Uterus (tissue), 4 donors: ENCODE measurements at places on chromosomes 3 and 15.
A peak's percentile ranks its signal among the peaks of the same experiment; 100 is the strongest.

- no peak for DNase-seq
These were observed 62.3 kb downstream of the MEX3B start for GRCh38 chr15:81983497-81983896.

GRCh38 chr15:88385078-88385700, 82.0 kb downstream of the MRPL46 start:
- no peak for DNase-seq

DNA sequence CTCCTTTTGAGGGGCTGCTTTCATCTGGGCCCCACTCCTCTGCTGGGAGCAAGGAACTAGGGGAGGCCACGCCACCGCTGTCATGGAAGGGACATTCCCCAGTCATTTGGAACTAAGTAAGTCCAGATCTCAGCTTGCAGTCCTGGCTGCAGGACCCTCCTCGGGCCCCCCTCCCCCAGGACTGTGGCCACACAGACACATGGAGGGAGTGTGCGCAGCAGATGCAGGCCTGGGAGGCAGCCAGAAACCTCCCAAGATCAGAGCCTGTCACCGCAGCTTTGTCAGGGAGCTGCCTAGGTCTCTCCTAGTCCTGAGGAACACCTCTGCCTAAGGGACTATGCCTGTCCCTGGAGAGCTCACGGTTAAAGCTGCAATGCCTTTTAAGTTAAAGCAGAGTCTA, 7.3 kb upstream of the SEMA3F start:
- no peak for DNase-seq

DNA sequence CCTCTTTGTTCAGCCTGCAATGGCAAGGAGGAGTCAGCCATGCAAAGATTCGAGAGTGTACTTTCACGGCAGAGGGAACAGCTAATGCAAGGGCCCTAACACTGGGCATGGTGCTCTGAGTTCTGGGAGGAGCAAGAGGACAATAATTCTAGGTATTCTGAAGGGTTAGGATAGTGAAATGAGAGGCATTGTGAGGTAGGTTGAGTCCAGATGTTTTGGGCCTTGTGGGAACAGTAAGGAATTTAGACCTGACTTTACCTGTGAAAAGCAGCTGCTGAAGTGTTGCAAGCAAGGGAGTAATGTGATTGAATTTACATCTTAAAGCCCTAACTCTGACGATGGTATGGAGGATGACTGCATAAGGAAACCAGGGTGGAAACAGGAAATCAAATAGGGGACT, 211.6 kb downstream of the CNTN3 start:
- DNase-seq: no peak

GRCh38 chr3:138949002-138949418, 2.0 kb downstream of the FOXL2NB start:
- no peak for DNase-seq

DNA sequence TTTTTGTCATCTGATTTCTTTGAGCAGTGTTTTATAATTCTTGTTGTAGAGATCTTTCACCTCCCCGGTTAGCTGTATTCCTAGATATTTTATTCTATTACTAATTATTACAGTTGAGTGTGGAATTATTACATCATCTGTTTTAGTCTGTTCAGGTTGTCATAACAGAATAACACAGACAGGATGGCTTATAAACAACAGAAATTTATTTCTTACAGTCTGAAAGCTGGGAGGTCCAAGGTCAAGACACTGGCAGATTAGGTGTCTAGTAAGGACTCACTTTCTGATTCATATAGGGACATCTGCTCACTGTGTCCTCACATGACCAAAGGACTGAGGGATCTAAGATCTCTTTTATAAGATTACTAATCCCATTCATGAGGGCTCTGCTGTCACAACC, 121.3 kb upstream of the THBS1 start:
- DNase-seq: no peak

DNA sequence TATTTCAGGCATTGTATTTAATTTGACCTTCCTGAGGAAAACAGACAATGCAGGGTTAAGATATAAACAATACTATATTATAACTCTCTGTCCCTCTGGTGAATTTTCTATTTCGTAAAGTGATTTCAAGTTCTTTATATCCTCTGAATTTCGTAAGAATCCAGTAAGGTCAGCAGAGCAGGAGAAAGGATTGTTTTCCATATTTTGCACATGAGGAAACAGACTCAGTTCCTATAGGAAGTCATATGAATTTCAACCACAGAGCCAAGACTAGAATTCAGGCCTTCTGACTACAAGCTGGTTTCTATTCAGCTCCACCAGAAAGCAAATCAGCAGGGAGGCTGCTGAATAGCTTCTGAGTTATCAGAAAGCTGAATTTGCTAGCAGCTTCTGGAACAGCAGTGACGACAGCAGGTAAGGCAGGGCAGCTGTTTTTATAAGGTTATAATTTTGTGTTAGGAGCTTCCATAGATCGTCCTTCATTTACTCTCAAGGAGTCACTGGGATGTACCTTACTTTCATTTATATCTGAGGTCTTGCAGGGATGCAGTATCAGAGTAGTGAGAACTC, 11.1 kb upstream of the PLAAT1 start:
- DNase-seq: no peak

DNA sequence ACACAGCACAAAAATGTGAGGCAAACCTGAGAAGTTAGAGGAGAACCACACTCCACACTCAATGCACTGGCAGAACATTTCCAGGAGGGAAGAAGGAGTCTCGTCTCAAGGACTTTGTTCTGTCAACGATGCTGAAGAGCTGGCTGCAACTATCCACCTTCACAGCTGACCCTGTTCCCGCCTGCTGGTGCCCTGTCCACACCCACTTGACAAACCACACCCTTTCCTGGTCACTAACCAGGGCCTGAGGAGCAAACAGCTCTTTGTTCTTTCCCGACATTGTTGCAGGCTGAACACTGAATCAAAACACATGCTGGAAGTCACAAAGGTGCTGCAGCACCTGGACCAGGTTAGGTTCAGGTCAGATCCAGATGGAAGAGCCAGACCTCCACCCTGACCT, 92.6 kb upstream of the ARRDC4 start:
- DNase-seq: no peak

- DNase-seq: no peak
These were observed 10.9 kb upstream of the CD200R1L start for GRCh38 chr3:112857526-112857925.

DNA sequence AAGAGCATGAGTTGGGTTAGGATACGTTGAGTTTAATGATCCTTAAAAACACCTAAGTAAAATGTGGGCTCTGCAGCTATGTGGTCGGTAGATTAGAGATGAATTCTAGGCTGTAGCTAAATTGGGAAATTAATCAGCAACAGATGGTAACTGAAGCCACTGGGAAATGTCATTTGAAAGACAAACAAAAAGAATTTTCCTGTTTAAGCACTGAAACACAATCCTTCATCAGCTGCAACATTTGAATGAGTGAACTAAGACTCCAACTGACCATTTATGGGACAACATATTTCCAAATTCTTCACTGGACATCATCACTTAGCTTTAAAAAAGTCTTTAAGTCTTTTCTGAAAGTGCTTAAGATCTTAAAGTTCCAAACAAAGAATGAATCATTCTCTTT, 226.9 kb downstream of the ZNF385D start:
- no peak for DNase-seq

GRCh38 chr3:190696777-190697501, 165.6 kb downstream of the GMNC start:
- DNase-seq: no peak

- DNase-seq: no peak
These were observed 3.2 kb downstream of the XYLB start for GRCh38 chr3:38349684-38350359.

DNA sequence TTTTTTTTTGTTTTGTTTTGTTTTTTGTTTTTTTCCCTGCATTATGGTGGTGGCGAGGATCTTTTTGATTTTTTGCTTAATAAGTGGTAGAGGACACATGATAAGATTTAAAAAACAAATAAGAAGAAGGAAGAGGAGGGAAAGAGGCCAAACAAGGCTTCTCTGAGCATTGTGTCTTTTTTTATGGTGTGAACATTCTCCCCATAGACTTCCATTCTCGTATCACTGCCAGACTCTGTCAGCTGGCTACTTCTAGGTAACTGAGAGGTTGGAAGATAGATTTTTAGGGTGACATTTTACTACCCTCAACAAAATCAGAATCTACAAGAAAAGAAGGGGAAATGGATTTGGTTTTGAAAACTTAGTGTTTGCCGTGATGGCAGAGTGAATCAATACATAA, 3.8 kb downstream of the NLGN1 start:
- no peak for DNase-seq

DNA sequence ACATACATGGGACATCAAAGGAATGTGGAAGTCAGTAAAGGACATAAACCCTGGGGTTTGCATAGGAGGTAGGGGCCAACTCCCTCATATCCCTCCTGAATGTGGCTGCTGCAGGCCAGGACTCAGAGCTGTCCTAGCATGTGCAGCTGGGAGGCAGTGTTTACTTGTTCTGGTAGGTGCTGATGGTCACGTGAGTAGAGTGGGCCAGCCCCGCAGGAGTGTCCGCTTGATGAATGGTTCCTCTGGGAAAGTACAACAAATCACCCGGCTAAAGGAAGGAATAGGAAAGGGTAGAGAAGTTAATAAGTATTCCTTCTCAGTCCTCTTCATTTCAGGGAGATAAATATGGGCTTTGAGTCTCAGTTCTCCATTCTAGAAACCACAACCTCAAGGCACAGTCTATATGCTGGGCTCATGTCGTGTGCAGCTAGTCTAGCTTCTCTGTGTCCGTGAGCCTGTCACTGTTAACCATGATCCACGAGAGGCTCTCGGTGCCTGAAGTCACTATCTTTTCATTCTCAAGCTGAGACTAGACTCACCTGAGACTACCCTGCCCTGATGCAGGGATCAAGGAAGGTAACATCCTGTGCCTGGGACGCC, 17.9 kb downstream of the RIOX2 start:
- no peak for DNase-seq

DNA sequence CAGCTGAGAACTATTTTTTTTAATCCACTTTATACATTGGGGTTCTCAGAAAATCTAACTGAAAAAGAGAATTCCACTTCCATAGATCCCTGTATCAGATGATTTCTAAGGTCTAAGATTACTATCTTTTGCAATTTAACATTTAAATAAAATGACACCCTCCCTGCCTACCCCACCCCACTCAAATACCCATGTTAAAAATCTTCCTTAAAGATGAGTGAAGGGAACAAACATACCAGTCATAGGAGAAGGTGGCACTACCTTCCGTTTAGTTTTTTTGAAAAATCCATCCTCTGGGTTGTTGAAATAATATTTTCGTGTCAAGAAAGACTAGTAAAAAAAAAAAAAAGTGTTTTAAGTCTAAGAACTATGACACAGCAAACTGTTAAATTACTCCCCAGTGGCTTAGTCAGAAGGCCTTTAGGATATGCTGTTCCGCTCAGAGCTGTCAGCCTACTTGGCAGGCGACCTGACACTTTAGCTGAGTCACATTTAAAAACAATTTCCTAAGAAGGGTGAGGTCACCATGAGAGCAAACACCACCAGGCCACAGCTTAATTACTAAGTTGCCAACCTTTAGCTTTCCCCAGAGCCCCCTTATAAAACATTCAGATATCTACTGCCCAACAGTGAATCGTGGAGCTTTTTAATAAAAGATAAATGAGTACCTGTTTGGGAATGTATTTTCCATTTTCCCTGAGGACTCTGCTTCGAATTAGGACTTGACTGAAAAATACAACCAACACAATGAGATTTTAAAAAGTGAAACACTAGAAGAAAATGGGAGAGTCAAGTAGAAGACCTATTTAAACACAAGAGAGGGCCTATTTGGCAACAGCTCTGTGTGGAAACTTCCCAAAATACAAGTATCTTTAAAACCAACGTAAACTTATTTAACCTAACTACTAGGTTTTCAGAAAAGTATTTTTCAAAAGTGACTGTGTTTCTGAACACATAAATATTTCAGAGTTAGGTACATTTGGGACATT, 9.6 kb downstream of the EMC3 start:
- DNase-seq: peak; percentile 72

DNA sequence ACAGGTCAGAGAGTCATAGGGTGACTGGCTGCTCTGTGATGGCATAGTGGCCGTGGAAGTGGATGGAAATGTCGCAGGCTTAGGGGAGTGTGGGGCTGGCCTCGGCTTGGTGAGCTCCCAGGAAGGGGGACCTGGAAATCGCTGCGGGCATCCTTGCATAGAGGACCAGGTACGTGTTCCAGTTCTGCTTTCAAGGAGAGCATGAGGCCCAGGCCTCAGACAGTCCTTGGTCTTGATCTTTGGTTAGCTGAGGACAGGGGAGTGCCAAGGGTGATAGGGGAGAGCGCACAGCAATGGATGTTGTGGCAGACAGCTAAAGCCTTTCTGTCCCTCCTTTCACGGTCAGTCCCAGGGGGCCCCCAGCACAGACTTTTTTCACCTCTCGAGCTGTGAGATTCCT, 110.5 kb downstream of the SNRPN start:
- no peak for DNase-seq

DNA sequence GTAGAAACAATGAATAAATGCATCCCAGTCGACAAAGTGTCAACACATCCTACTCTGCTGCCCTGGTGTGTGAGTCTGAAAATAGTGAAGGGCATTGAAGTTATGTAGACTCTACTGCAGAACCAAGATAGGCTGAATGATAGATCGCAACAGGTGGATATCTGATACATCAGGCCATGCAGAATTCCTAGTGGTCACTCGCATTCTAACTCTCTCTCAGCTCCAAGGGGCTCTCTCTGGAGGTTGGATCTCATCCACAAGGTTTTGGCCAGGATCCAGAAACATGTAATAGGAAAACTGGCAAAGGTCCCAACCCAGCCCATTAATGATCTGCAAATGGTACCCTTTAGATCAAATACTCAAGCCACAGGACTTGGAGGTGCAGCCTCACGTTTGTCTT, 514.1 kb downstream of the MAGI1 start:
- DNase-seq: no peak

GRCh38 chr3:8980756-8981257, 17.5 kb upstream of the RAD18 start:
- DNase-seq: no peak

- DNase-seq: no peak
These were observed 202.5 kb upstream of the TLE3 start for GRCh38 chr15:70299931-70300869.

- DNase-seq: no peak
These were observed 115.7 kb upstream of the VEPH1 start for GRCh38 chr3:157618886-157619285.

DNA sequence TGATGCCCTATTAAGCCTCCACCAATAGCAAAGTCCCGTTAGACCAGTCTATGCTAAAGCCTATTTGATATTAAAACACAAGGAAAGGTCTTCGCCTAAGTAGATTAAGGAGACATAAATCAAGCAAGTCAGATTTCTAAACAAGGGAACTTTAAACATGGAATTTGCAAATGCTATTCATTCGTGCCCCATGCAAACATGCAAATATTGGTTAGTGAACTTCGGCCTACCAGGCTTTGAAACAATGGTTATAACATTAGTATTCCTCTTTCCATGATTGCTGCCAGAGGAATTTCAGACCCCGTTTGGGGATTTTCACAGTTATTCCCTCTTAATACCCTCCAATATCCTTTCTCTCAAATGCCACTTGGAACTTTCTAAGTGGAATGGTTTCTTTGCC, 36.9 kb upstream of the ZNF280D start:
- DNase-seq: no peak

- no peak for DNase-seq
These were observed 156.0 kb downstream of the AGBL1 start for GRCh38 chr15:86235667-86236066.
